ENCODE measurements at places on chromosomes 6 and 20.
A peak's percentile ranks its signal among the peaks of the same experiment; 100 is the strongest.

- peak; percentile 42 for DNase-seq
Measured at GRCh38 chr6:155050311-155050710, 55.2 kb downstream of the TIAM2 start.

DNA sequence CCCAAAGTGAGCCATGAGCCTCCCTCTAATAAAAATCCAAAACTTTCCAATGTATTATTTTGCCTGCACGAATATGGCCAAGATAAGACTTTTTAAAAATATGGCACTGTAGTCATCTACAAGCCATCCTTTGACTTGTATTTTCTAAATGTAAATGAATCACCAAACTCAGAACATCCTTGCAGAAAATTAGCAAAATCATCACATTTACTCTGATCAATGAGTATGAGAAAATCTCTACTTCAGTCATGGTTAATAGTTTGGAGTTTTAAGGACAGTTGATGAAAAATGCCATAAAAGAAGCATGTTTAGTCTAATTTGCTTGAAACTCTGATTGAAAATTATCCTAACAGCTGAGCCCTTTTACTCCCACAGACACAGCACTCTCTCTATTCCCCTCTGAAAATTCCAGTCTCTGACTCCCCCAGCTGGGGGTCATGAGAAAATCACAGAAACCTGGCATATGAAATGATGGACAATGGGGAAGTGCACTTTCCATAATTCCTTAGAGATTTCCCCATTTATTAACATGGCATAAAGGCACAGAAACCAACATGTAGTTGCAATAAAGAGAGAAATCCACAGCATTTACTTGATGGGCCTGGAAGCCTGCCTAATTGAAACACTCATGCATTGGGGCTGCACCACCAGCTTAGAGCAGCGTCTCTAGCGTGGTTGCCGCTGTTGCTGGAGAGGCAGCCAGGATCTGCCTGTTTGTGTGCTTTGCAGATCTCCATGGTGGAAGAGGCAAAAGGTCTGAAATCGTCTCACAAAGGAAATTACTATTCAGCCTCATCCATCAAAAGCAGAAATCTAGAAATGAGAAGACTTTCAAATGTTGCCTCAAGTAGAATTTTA, 214.0 kb downstream of the WDR27 start:
- no peak for DNase-seq

DNA sequence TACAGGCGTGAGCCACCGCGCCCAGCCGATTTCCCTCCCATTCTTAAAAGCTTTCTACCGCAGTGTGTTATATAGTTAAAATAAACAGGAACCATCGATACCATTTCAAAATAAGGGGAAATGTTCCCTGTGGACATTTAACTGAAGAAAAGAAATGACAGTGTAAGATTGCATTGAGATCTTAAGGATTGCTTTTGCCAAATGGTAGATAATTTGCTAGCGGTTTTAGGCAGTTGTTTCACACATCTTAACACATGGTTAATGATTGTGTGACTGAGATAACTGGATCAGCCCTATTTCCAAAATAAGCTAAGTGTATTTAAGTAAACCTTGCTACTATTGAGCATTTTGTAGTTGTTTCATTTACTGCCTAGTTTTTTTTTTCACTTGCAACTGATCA, 15.6 kb downstream of the STX16 start:
- DNase-seq, result no peak

GRCh38 chr6:33925936-33926335, 122.1 kb upstream of the MLN start:
- no peak for DNase-seq

GRCh38 chr6:66796987-66797386, 1090.0 kb upstream of the EYS start:
- DNase-seq, result no peak

DNA sequence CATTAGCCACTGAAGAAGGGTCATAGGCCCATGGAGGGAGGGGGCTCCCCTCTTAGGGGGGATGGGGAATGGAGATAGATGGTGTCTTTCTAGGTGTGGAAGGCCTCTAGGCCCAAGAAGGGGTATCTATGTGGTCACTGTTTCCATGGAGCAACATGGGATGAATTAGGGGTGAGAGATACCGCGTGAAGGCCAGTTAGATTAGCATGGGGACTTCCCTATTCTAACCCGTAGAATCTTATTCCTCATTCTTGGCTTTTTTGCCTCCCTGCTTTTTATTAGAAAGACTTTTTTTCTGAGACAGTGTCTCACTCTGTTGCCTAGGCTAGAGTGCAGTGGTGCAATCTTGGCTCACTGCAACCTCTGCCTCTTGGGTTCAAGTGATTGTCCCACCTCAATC, 3.2 kb downstream of the RAB44 start:
- DNase-seq, result no peak

GRCh38 chr6:98627129-98627775, 207.1 kb upstream of the POU3F2 start:
- DNase-seq, result no peak

- DNase-seq, result no peak
Measured at GRCh38 chr6:46749731-46750130, 3.0 kb downstream of the ANKRD66 start.

DNA sequence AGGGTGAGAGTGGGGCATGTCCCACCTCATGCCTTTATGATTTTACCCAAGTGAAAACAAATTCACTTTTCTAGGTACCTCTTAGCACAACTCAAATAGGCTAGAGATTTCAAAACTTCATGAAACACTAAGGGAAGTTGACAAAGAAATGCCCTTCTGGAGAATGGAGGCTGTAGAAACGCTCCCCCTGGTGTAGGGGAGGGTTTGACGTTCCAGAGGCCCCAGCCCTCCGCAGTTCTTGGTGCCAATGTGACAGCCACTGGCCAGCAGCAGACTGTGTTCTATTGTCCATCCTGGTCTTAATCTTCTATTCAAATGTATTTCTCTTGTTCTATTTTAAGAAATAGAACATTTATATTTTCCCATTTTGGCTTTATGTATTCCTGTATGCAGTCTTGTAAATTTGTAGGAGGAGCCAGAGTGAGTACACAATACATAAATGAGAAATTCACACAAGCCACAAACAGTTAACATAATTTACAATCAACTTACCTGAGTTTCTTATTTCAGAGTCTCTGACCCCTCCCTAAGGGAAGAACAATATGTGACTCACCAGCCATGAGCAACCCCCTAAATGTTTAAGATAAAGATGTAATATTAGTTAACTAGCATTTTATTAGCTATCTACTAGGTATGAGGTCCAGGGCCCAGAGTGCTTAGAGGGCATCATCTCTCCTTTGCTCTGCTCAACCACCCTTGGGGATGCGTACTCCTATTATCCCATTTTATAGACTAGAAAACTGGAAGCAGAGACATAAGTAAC, 8.8 kb upstream of the MUC21 start:
- DNase-seq, result no peak

DNA sequence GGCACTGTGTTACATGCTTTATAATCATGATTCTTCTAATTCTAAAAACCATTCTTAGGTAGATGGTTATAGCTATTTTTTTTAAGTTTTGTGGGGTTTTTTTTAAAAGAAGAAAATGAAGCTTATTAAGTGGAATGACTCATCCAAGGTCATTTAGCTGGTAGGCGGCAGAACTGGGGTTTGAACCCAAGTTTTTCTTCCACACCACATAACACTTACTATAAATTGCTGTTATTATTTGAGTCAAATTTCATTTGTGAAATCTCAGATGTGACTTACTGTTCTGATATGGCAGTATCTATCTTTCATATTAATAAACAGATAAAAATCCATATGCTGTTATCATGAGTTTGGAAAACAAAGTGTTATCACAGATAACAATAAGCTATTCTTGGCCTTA, 10.4 kb upstream of the COL10A1 start:
- DNase-seq, result no peak

DNA sequence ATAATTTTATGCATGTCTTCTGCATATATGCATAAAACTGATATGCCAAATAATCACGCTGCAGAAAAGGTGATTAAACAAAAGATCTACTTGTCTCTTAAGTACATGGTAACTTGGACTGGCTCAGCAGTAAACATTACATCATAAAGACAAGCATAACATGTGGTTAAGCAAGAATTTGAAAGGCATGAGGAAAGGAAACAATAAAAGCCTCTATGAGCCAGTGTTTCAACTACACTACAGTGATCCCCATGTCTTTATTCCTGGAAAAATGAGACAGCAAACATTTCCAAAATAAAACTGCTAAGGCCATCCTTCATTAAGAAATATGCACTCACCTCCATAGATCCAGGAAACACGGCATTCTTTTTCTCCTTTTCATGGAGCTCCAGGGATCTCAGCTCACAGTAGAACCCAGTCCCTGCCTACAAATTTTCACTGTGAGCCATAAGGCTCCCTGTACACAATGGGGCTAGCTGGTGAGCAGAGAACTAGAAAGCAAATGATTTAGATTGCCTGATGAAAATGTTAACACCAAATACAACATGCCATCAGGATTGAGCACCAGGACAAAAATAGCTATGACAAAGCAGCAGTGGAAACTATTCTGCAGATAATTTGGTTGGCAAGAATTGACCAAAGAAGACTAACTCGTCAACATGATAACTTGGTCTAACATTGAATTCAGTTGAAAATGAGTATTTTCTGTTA, 156.1 kb downstream of the COL21A1 start:
- DNase-seq, result no peak

DNA sequence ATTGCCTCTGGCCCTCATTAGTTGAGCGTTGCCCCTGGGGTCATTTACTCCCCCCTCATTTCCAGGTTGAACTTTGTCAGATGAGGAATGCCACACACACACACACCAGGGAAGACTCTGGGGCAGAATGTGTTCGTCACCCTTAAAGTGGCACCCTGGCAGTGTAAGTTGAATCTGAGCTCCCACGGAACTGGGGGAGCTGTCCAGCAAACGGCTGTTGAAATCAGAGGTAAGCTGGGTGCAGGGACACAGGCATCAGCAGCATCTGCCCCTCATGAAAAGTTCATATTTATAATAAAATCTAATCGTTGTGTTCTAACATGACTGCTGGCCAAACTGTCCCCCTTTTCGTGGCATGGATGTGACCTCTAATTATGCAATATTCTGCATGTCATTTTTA, 4.3 kb upstream of the MC3R start:
- DNase-seq, result no peak

GRCh38 chr20:1720226-1720625, 62.6 kb upstream of the SIRPG start:
- DNase-seq, result no peak

DNA sequence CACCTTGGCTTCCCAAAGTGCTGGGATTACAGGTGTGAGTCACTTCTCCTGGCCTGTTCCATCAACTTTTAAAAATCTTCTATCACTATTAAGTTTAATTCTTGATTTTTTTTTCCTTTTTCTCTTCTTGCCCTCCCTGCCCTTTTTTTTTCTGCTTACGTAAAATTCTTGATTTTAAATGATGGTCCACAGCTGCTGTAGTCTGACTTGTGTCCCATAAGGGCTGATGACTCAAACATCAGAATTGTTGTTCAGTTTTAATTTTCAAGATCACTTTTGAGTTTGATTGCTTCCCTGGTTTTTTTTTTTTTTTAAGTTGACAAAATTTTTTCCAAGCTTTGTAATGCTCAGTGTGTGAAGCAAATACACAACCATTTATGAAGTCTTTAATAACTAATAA, 61.9 kb downstream of the CBFA2T2 start:
- no peak for DNase-seq

DNA sequence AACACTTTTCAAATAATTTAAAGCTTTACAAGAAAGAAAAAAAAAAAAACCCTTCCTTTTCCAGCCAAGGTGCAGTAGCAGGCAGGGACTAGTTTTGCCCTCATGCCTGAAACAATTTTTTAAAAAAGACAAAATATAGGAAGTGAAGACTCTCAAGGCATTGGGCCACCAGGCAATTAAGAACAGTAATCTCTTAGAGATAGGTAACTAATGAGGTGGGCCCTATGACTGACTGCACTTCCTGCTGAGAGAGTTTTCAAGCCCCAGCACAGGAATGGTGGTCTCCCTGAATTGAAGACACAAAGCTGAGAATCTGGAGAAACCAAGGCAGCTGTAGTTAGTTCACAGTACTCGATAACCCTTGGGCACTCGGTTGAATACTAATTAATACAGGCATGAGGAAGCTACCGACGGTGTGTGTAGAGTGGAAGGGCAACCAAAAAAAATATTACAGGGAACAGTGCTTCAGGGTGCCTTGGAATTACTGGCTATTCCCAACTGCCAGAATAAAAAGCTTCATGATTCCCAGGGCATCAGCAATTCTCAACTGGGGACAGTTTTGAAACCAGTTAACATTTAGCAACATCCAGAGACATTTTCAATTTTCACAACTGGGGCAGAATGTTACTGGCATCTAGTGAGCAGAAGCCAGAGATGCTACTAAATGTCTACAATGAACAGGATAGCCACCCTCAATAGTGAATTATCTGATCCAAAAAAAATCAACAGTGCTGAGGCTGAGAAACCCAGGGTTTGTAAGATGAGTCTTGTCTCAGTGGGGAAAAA, 36.0 kb upstream of the PLN start:
- DNase-seq, result no peak

DNA sequence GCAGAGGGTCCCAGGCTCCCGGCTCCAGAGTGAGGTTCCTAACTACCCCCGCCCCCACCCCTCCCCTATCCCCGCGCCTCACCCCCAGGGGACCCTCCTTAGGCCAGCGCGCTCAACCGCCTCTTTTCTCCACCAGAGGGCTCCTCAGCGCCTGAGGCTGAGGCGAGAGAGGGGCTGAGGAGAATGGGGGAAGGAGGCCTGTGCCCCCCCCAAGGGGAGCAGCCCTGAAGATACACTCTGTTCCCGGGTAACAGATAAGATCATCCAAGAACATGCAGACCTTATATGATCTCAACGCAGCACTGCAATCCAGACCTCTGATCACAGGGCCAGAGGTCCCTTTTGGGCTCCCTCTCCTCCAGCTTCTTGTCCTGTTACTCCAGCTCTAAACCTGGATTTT, 43.3 kb upstream of the MRPS10 start:
- peak; percentile 58 for DNase-seq

DNA sequence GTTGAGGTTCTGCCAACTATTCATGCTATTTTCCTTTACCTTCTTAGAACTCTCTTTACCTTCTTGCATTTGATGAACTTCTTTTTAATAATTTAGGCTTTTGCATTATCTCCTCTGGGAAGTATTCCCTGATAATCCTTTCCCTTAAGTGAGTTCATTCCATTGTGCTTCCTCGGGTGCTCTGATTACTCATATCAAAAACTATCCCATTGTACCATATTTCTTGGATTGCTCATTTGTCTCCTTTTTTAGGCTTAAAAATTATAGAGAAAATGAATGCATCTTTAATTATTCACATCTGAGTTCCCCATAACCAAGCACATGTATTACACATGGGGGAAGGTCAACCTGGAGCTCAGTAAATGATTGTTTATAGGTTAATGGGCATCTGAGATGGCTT, 2.5 kb downstream of the CALHM4 start:
- DNase-seq, result no peak

GRCh38 chr6:41958022-41958856, 16.6 kb upstream of the CCND3 start:
- DNase-seq, result no peak

DNA sequence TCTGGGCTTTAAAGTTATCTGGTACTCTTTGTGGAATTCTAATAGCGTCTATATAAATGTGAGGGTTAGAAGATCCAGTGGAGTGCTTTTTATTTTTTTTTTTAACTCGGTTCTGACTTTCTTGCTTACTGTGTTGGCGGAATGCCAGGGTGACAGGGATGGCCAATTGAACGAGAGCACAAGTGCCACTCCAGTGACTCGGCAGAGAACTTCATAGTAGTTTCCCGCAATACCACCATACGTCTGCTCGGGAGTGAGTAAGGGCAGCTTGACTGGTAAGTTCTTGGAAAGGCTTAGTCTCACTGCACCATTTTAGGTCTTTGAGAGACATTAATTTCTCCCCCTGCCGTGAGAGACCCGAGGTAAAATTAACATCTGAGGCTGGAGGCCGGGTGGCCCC, 49.4 kb upstream of the TULP1 start:
- DNase-seq, result no peak

- DNase-seq, result peak; percentile 4
Measured at GRCh38 chr20:58642441-58642840, 8.6 kb upstream of the STX16 start.
